NCI-H1436 treated with DMSO at 0.1 percent for 48 hours (cell line): ENCODE measurements at places on chromosomes 6 and 20.
A peak's percentile ranks its signal among the peaks of the same experiment; 100 is the strongest.

DNA sequence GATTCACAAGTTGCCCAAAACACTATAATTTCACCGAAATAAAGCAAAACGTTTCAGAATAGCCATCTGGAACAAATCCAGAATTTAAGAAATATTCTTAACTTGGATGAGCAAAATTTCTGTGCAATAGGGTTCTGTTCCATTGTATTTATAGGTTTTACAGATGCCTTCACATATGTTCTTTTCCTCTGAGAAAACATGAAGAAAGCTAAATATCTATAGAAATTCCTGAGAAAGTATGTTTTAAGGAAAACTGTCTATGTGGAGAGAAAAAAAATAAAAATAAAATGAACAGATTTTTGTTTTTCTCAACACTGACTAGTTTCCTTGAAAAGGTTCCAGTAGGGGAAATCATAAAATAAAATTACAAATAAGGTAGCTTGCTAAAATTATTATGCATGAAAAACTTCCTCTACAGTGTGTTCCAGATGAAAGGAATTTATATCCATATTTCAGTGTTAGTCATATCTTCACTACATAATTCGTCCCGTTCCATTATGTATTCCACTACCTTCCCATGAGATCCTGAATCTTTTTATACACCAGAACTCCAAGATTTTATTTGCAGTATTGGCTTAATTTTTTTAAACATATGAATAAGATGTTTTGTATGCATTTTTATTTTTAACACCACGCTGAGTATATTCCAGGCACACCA is 42.4 kb upstream of the TMX4 start:
- no peak for DNase-seq

DNA sequence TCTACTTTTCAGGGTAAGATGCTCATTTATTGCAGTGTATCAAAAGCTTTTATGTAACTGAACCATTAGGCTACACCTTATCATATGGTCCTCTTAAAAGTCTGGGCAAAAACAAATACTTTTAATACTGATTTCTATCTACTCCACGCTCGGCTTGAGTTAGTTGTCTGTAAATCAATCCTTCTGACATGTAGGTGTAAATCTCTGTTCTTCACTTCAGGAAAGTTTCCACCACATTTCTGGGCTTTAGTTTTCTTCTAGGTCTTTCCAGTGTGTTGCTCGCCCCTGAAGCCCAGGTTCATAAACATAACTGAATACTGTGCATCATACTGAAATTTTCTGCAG is 89.2 kb upstream of the RNF217 start:
- DNase-seq, result no peak

DNA sequence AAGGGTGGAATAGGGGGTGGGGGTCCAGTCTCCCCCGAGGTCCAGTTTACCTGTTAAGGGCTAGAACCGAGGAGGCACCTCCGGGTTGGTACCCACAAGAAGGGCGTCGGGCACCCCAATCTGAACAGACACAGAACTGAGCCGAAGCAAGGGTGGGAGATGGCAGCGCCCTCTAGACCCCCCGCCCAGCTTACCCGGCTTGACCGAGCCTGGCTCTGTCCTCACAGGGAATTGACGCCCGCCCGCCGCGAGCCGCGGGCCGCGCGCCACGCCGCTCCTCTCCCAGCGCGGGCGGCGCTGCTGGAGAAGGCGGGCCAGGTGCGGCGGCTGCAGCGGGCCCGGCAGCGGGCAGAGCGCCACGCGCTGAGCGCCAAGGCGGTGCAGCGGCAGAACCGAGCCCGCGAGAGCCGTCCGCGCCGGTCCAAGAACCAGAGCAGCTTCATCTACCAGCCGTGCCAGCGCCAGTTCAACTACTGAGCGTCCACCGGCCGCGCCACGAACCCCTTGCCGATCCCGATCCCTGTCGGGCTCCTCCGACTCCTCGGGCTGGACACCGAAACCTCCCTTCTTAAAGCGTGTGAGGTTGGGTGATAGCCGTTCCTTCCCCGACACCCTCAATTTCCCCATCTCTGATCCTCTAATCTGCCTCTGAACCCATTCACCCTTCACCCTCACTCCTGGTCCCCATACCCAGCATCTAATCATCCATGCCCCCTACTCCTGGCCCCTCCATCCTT is 5.9 kb downstream of the TP53INP2 start:
- no peak for DNase-seq

- no peak for DNase-seq
Observed at GRCh38 chr20:23434521-23435313, 4.8 kb upstream of the CSTL1 start.

- no peak for DNase-seq
Observed at GRCh38 chr20:5024982-5025381, 23.7 kb upstream of the SLC23A2 start.

GRCh38 chr6:24840187-24840586 is 41.5 kb upstream of the ARMH2 start:
- no peak for DNase-seq

DNA sequence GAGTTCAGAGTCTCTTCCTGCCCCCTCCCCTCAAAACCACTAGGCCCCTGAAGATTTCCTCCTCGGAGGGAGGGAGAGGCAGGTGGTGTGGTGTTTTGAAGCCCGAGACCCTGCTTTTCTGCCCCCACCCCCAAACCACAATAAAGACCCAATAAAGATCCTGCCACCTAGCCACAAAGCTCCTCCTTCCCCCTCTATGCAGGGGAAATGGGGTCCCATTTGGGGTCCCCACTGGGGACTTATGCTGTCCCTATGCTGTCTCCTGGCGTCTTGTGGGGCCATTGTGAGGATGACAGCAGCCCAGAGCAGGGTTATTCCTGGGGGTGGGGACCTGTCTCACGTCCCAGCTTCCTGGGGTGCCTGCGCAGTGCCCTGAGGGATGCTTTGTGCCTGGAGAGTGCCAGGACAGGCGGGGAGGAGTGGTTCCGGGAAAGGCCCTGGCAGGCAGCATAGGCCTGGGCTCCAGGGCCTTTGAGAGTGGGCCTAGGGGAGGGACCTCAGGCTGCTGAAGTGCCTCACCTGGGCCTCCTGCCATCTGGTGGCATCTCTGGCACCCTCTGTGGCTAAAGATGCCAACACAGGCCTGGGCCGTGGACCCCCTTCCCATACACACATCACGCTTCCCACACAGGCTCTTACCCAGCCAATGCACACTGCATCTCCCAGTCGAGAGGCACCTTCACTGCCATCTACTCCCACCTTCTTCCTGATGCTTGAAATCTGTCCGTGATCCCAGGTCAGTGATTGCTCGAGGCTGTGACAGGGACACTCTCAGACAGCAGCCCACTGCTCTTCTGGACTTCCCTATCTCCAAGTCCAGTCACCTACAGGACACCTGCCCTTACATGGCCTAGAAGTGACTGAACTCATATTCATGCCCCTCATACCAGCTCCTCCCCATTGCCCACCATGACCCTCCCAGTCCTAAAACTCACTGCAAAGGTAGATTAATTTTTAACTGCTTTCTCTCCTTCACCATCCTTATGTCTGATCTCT is 7.9 kb upstream of the ARMC12 start:
- DNase-seq, result no peak

- DNase-seq, result peak; percentile 83
Observed at GRCh38 chr20:32535953-32536823, 48.9 kb downstream of the NOL4L start.

DNA sequence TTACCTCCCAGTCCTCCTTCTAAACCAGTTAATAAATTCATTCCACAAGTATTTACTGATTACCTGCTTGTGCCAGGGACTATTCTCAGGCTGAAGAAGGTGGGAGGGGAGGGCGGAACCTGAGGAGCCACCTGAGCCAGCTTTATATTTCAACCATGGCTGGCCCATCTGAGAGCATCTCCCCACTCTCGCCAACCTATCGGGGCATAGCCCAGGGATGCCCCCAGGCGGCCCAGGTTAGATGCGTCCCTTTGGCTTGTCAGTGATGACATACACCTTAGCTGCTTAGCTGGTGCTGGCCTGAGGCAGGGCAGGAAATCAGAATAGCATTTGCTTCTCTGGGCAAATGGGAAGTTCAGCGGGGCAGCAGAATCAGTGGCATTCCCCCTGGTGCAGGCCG is 4.9 kb upstream of the AAR2 start:
- DNase-seq, result no peak

DNA sequence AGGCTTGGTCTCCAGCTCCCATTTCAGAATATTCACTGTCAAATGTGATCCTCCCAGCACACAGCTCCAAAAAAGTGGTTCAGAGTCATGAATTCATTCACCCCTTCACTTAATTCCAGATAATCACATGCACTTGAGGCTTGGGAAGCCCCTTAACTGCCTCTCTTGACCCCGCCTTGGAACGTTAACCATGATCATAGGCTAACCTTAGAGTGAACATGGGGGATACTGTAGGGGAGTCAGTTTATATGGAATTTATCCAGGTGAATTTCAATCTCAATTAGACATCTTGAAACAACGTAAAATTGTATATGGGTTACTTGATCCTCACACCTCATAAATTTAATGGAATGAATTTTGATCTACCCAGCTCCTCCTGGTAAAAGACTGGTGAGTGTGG is 346.8 kb upstream of the ARID1B start:
- DNase-seq, result no peak

GRCh38 chr6:126066053-126067048 is 80.0 kb downstream of the TRMT11 start:
- DNase-seq, result no peak

DNA sequence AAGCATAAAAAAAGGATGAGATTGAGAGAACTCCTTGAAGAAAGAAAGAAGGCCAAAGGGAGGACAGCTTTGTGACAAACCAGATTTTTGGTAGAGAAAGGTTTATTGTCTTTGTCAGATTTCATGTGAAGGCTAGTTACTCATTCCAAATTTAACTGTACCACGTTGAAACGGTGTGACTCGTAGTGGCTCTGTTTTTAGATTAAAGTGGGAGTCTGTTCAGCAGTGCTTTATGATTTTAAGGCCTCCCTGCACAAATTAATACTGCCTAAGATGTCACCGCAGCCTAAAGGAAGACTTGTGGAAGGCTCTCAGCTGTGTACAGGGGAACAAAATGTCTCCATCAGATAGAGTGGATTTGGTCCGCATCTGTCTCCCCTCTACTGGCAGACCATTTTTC is 35.9 kb downstream of the CDC40 start:
- no peak for DNase-seq

GRCh38 chr6:161507375-161507774 is 233.5 kb upstream of the AGPAT4 start:
- no peak for DNase-seq

DNA sequence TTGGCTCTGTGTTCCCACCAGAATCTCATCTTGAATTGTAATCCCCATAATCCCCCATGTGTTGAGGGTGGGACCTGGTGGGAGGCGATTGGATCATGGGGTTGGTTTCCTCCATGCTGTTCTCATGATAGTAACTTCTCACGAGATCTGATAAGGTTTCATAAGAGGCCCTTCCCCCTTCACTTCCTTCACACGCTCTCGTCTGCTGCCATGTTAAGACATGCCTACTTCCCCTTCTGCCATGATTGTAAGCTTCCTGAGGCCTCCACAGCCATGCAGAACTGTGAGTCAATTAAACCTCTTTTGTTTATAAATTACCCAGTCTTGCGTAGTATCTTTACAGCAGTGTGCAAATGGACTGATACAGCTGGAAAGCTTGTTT is 90.0 kb downstream of the ELOVL5 start:
- DNase-seq, result no peak

- no peak for DNase-seq
Observed at GRCh38 chr6:17580518-17581048, 19.5 kb upstream of the FAM8A1 start.

DNA sequence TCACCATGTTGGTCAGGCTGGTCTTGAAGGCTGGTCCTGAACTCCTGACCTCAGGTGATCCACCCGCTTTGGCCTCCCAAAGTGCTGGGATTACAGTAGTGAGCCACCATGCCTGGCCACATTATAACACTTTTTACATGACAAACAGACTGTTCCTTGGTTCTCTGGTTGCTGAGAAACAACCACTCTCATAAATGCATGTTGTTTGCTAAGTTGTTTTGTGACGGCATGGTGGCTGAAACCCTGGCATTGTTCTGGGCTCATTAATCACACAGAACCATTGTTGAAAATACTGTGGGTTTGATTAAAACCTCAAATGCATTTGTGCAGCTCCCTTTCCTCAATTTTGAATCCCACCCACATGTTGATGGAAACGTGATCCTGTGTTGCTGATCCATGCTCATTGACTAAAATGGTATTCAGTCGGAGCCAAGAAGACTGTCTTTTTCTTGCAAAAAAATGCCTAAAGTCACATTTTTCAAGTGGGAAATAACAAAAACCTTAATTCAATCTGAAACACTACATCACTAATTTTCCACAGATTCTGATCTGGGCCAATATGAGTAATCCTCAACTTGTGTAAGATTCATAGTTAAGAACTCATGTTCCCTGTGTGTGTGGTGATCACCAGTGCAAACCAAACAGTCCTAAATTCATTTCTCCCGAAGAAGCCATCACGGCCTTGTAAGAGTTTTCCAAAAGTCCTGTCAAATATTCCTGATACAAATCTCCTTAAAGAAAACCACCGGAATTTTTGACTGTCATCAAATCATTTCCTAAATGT is 132.8 kb downstream of the FNDC1 start:
- no peak for DNase-seq
